ENCODE measurements at places on chromosomes 3 and 15. TPM values are rescaled to one million over a fixed set of nuclear protein-coding genes. Genes with fewer than 3 reads are reported as not detected.
A peak's percentile ranks its signal among the peaks of the same experiment; 100 is the strongest.

GRCh38 chr3:194838236-194838635 lies 152.6 kb downstream of the FAM43A start:
- DNase-seq: no peak

GRCh38 chr15:32898414-32898813 lies 180.6 kb downstream of the GREM1 start:
- DNase-seq: no peak

- DNase-seq: no peak
Measured at GRCh38 chr3:47874913-47875312, 72.0 kb downstream of the DHX30 start.

GRCh38 chr3:70597312-70597711 lies 284.9 kb upstream of the MDFIC2 start:
- no peak for DNase-seq

GRCh38 chr3:147412261-147412916 lies 3.2 kb downstream of the ZIC1 start:
- DNase-seq: no peak

- no peak for DNase-seq
Measured at GRCh38 chr3:160575589-160575988, 10.2 kb upstream of the KPNA4 start.

DNA sequence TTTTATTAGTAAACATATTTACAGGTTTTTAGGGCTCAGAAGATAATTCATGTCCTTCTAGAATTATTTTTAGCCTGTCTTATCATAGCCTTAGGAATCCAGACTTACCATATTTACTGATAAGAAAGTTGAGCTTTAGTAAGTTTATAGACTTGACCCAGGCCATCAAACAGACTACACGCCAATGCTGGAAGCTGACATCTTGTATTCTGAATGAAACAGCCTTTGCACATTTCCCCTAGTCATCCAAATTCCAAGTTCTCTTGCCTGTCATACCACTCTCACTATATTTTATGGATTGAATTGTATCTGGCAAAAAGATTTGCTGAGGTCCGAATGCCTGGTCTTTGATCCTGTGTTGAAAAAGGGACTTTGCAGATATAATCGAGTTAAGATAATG lies 58.6 kb downstream of the DRD3 start:
- DNase-seq: no peak

Gene STRC
- 3.8 TPM for total RNA-seq

DNA sequence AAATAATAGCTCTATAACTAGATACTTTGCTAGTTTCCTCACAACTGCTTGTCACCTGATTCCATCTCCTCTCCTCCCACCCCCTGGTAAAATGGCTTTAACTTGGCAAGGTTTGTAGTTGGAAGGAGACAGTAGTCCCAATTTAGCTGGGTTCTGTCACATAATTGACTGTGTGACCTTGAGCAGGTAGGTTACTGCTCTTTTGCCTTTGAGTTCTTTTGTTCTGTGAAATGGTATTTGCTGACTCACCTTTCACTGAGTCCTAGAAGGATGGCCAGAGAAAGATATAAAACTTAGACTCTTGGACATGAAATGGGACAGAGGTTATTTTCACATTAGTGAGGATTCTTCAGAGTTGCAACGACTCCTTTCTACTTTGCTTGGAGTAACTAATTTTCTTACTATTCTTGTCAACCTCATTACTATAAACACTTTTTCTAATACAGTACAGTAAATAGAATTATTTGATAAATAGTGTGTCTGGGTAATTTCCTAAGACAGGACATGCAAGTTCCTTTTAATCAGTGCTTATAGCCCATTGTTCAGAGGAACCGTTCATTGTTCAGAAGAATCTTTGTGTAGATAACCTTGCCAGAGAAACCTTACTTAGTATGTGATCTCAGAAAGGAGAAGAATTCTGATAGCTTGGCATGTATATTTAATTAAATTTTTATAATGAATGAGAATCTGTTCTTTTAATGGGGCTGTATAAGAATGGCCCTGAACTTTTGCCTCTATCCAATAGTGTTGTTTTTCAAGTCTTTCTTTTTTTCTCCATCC lies 14.3 kb downstream of the AKAP13 start:
- DNase-seq: no peak

DNA sequence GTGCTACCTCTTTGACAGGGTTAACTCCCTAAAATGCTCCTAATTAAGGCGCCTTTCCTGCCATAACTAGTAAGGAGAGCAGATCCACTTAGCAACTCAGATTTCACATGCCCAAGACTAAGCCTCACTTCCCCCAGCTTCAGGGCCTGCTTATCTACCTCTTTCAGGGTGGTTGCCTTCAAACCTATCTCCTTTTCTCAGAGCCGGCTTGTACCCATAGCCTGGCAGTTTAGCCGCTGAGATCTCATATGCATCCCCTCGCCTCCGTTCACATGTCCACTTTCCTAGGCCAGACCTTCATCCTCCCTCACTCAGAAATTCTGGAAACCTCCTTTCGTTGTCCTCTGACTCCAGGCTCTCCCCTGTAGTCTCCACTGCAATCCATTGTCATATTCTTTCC lies 1.0 kb upstream of the FSTL1 start:
- DNase-seq: no peak

Gene SMCO1
- total RNA-seq: not detected

- DNase-seq: no peak
Measured at GRCh38 chr3:193997228-193998122, 138.5 kb upstream of the HES1 start.

- DNase-seq: no peak
Measured at GRCh38 chr3:154904328-154904727, 175.8 kb upstream of the MME start.

DNA sequence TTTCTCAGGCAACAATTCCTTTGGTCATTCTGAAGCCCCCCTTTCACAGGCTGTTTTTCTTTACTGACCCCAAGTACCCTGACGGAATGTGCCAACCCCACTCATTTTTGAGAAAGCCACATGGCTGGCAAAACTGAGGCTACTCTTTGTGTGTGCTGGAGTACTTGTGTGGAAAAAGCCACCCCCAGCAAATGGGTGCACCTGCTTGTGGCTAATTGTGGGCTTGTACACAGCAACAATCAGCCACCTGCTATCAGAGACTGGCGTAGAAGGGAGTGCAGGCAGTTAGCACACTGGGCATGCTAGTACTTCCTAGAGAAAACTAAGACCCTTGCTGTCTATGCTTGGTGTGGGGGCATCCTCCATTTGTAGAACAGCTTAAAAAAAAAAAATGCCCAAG lies 110.1 kb upstream of the LMOD3 start:
- no peak for DNase-seq

DNA sequence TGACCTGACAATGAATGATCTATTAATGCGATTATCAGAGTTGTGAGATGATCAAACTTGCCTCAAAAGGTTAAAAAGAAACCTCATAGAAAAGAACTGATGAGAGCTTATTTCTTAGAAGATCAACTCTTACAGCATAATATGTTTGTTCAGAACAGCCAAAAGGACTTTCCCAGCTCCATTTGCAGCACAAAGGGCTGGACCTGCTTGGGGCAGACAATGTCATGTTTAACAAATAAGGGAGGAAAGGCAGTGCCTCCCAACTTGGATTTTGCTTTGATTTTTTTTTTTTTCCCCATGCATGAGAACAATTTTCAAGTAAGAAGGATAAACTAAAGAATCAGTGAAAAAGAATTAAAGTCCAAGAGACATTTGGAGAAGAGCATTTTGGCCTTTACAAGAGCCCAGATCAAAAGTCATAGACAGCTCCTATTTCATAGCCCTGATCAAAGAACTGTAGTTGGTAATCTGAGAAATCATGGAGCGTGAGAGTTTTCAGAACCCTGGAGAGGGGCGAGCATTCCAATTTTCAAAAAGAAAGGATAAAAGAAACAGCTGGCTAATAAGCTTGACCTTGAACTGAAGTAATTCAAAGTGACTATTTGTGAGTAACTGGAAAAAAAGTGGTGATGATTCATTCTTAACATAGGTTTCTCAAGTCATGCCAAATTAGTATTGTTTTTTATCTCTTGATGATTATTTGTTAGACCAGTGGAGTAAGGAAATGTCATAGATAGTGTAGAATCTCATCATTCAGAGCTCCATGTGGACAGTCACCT lies 136.0 kb upstream of the CFAP20DC start:
- DNase-seq: no peak

- DNase-seq: peak; percentile 57
Measured at GRCh38 chr15:100330629-100331215, 11.1 kb downstream of the ADAMTS17 start.

DNA sequence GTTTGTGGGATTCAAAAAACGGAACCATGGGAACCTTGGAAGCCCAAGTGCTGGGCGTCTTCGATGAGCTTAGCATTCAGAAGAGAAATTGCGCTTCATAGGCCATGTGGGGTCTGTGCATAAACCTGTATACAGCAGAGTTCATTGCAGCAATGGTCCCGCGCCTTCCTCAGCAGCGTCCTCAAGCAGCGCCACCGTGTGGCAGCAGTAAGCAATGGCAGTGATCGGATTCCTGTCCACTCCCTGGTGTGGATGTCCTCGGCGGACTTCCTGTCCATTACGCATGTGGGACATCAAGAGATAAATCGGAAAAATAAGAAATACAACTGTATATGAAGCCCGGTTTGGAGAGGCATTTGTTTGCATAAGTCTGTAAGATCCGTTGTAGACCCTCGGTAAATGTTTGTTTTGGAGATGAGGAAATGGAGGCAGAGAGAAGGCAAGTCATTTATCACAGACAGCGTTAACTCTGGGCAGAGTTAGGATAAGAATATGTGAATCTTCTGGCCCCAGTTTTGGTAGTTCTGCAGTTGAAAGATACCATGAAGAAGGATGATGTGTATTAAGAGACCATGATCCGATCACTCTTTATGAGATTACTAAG lies 57.7 kb downstream of the CNTN4 start:
- DNase-seq: no peak

- no peak for DNase-seq
Measured at GRCh38 chr3:193563426-193563825, 8.7 kb upstream of the ATP13A4 start.

GRCh38 chr3:195170496-195170895 lies 100.5 kb downstream of the XXYLT1 start:
- no peak for DNase-seq

GRCh38 chr3:182180654-182181385 lies 469.1 kb downstream of the SOX2 start:
- DNase-seq: no peak

Gene MESP2
- not detected for total RNA-seq

- no peak for DNase-seq
Measured at GRCh38 chr15:95174301-95175259, 943.2 kb downstream of the MCTP2 start.

Gene GOLGA6B
- 0.47 TPM for total RNA-seq

GRCh38 chr15:29454506-29454905 lies 184.9 kb upstream of the NSMCE3 start:
- DNase-seq: no peak

GRCh38 chr15:37764733-37765191 lies 169.7 kb upstream of the TMCO5A start:
- no peak for DNase-seq

Gene SIAH2
- total RNA-seq: 34.1 TPM

Gene FES
- 4.3 TPM for total RNA-seq

Gene C3orf33
- 1.7 TPM for total RNA-seq

Gene GOLGA6L4
- 4.2 TPM for total RNA-seq

GRCh38 chr3:188964957-188965356 lies 206.8 kb upstream of the TPRG1 start:
- DNase-seq: no peak

Gene DZIP3
- 9.3 TPM for total RNA-seq

Gene ATP13A4
- 3.5 TPM for total RNA-seq

Gene MRPS11
- 27.4 TPM for total RNA-seq

GRCh38 chr3:153437666-153438065 lies 275.6 kb downstream of the RAP2B start:
- DNase-seq: no peak

Gene CATSPER2
- total RNA-seq: 8.3 TPM

Data from T-cell (primary cell).